ENCODE measurements at places on chromosomes 2 and 18.

GRCh38 chr2:111219285-111219684 is 98.6 kb downstream of the BCL2L11 start:
- DNase-seq = no peak

DNA sequence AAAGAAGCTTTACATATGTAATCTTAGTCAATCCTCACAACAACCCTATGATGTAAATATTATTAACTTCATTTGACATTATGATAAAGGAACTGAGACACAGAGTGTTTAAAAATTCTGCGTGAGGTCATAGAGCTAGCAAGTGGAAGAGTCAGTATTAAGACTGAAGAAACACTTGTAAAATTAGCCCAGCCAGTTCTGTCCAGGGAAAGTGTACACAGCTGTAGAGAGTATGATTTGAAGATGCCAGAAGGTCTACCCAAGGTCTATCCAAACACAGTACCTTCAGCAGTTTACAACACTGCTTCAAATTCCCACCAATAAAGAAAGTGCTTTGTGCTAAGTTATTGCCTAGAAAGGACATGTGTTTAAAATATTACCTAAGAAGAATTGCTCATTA is 51.7 kb upstream of the ITPRID2 start:
- no peak for DNase-seq

DNA sequence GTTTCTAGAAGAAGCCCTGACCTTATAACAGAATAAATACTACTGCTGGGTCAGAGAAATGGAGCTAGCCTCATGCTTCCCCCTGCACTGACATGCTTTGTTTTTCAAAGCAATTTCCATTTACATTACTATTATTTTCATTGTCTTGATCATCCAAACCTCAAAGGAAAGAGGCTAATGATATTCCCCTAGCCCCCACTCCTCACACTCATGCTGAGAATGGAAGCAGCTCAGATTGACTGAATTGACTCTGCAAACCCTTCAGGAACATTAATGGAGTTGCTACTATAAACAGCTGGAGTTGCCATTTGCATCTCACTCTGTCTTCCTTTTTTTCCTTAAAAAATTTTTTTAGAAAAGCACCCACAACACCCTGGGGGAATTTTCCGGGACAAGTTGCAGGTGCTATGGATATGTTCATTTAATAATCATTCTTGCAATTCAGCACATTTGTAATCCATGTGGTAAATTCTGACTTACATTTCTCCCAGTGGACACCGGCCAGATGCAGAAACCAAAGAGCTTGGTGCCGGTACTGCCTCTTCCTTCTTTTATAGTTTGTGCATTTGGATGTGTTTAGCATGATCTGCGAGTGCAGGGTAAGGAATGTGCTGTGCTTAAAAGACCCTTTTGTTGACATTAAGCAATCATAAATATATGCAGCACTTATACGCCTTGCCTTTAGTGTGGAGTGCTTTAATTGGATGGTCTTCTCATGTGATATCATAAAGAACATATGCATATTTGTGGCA is 103.3 kb upstream of the OSR1 start:
- DNase-seq = no peak

GRCh38 chr2:231769170-231770136 is 11.6 kb downstream of the PDE6D start:
- DNase-seq = peak; percentile 38

DNA sequence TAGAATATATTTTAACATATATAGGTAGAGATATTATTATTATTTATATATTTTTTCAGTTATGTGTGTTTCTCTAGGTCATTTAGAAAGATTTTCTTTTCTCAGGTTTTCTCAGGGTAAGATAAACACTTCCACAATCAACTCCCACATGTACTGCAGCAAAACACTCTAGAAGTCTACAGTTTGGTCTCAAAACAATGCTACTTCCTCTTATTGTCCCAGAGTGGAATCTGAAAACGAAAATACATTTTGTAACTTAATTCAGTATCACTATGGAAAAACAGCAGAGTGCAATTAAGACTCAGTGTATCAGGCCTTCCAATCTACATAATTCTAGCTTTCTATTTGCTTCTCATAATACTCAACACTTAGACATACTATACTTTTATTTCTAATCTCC is 190.1 kb upstream of the SLC35G4 start:
- no peak for DNase-seq

DNA sequence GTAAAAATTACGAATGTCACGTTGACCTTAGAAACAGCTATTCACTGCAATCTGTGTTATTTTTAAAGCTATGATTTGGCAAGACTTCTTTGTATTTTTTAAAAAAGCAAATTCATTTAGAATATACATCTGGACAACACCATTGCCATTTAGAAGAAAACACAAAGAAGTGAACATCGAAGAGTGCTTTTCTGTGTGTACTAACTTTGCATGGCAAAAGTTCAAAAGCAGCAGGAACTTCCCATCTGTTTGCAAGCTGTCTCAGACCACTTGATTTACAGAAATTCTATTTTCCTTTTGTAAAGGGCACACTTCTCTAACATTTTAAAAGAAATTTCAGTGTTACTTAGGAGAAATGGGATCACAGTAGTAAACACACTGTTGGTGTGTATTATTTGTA is 145.9 kb downstream of the CALCRL start:
- DNase-seq = peak; percentile 11

- DNase-seq = no peak
Measured at GRCh38 chr18:48399303-48400075, 9.7 kb downstream of the ZBTB7C start.

DNA sequence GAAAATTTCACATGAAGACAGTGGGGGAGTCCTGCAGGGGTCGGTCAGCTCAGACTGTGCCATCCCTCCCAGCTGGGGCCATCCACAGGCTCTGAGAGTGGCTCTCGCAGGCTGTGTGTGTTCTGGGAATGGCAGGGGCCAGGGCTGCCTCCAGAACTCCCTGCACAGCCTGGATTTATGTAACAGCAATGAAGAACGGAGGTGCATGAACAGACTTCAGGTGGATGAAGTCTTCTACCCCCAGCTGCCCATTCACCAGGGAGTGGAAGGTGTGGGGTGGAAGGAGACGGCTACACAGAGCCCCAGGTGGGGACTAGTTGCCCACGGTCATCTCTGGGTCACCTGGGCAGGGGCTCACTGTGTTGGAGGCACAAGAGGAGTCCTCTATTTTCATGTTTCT is 56.1 kb upstream of the HDAC4 start:
- DNase-seq = no peak

GRCh38 chr2:218852911-218853667 is 6.5 kb upstream of the WNT6 start:
- DNase-seq = peak; percentile 64

DNA sequence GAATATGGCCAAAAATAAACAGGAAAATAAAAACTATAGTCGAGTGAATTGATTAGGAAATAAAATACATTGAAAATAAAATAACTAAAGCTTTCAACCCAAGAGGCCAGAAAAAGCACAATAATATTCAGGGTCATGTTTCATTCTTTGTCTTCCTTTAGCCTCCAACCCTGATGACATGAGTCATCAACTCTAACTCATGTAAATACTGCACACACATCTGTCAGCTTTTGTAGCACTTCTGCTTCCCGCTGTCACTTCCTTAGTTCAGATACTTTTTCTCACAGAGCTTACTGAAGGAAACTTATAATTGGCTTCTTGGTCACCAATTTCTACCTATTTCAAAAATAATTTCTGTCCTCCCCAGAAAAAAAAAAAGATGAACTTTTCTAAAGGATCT is 112.8 kb downstream of the UPP2 start:
- peak; percentile 9 for DNase-seq

- no peak for DNase-seq
Measured at GRCh38 chr18:6589923-6590322, 139.6 kb upstream of the ARHGAP28 start.

DNA sequence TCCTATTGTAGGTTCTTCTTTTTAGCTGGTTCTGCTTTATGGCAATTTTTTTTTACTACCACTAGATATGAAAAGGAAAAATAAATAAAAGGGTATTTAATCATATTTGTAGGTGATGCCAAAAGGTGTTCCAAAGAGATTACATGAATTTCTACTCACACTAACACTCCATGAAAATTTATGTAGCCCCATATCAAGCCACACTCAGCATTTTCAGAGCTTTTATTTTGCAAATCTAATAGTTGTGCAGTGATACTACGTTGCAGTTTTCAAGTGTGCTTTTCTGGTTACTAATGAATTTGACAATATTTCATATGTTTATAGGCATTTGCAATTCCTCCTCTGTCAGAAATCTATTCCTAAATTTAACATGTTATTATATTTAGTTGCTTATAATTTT is 363.9 kb upstream of the TMEFF2 start:
- DNase-seq = no peak

GRCh38 chr2:69652206-69652605 is 8.7 kb upstream of the AAK1 start:
- peak; percentile 96 for DNase-seq

- peak; percentile 84 for DNase-seq
Measured at GRCh38 chr2:149064365-149064841, 25.9 kb downstream of the LYPD6B start.

GRCh38 chr18:24846138-24846537 is 385.7 kb downstream of the HRH4 start:
- DNase-seq = no peak

DNA sequence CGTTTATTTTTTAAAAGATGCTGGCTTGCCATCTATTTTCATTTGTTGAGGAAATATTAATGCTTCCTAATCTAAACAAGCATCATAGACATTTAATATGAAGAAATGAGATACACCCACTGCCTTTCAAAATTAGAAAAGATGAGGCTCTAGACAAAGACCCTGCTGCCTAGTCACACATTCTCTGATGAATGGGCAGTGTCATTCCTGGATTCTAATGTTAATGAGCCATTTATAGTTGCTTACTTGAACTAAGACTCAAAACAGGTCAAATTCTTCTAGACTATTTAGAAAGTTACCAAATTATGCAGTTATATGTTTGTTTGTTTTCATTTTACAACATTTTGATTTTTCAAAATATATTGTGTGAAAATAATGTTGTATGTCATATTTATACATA is 237.6 kb downstream of the CDH7 start:
- DNase-seq = no peak

GRCh38 chr18:51813740-51814139 is 526.3 kb upstream of the DCC start:
- DNase-seq = no peak

DNA sequence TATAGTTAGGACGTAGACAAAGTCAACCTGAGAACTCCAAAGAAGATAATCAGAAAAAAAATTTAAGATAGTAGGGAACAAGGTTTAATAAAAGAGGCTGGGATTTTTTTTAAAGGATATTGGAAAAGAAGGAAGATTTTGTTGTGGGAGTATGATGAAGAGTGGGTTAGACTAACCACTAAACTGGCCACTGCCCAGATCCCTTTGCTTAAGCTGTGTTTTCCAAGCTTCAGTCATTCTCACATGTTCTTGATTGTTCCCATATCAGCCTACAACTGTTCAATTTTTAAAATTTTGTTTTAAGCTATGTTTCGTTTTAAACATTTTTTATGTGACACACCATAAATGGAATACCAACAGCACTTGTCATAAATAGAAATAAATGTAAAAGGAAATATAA is 284.5 kb upstream of the MMADHC start:
- peak; percentile 7 for DNase-seq

- no peak for DNase-seq
Measured at GRCh38 chr2:173282795-173283545, 71.7 kb upstream of the CDCA7 start.

GRCh38 chr2:149020432-149020851 is 18.1 kb upstream of the LYPD6B start:
- DNase-seq = no peak

- no peak for DNase-seq
Measured at GRCh38 chr18:23641937-23642666, 20.6 kb downstream of the ANKRD29 start.

- peak; percentile 12 for DNase-seq
Measured at GRCh38 chr18:11391661-11392060, 217.7 kb upstream of the SLC35G4 start.

DNA sequence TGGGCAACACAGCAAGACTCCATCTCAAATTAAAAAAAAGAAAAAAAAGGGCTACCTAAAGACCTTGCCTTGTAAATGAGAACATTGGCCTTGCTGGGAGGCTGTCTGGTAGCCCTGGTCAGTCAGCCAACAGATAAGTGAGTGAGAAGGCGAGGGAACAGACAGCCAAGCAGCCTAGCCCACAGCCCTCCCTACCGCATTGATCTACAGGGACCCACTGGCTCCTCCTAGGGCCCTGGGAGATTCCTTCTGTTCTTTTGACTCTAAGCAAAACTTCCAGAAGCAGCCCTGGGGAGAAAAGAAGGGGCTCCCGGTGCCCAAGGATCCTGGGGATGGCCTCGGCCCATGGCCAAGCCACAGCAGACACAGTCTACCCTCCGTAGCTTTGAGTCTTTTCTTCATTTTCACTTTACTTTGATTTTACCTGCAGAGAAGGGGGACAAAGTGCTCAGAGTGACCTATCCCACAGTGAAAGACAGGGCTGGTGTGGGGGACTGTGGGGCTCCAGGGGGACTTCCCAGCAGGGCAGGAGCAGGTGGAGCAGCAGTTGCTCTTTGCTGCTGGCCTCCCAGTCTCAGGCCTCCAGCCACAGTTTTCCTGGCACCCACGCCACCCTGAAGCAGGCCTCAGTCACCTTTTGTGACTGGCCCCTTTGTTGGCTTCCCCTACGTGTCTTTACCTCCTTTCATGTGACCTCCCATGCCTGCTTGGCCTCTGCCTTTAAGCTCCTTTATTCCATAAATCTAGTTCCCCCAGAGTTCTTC is 5.1 kb downstream of the CEP68 start:
- DNase-seq = no peak

- no peak for DNase-seq
Measured at GRCh38 chr2:68749345-68749744, 14.7 kb downstream of the ARHGAP25 start.

DNA sequence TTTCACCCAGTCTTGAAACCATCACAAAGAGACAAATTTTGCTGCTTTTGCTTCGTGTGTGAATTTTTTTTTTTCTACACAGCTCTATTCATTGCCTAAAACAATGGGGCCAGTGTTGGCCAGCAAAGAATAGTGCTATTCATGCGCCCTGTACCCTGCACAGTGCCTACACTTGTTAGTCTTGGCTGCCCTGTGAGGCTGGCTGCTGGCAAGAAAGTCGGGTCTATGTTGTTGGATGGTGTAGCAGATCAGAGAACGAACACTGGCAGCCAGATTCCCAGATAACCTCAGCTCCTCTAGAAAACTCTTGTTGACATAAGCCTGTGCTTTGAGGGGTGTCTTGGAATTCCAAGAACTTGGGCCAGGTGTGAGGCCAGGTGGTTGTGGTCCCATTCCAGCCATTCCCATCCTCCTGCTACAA is 455.7 kb upstream of the TCF4 start:
- no peak for DNase-seq

DNA sequence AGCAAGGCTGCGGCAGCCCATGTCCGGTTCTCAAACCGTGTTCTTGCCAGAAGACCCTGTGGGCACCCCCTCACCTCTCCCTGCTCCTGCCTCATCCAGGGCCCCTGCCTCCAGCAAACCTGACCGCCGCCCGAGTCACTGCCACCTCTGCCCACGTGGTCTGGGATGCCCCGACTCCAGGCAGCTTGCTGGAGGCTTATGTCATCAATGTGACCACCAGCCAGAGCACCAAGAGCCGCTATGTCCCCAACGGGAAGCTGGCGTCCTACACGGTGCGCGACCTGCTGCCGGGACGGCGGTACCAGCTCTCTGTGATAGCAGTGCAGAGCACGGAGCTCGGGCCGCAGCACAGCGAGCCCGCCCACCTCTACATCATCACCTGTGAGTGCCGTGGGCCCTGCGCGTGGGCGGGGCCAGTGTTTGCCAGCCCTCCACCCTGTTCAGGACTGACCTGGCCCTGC is 32.2 kb downstream of the MTERF4 start:
- DNase-seq = no peak

- no peak for DNase-seq
Measured at GRCh38 chr2:59761966-59762365, 791.5 kb downstream of the BCL11A start.

All from EH (cell line).